Naive thymus-derived CD4-positive, alpha-beta T cell (primary cell): ENCODE measurements at places on chromosomes 6 and 20. TPM values are rescaled to one million over a fixed set of nuclear protein-coding genes. Genes with fewer than 3 reads are reported as not detected.
A peak's percentile ranks its signal among the peaks of the same experiment; 100 is the strongest.

Gene CCN6
- total RNA-seq = not detected

Gene KCNQ5
- 4.5 and 5.6 TPM in 2 replicates for total RNA-seq

Gene HLA-A
- total RNA-seq = 2,258 and 2,266 TPM in 2 replicates

Gene C6orf52
- total RNA-seq = 1.2 TPM

Gene TRIM15
- total RNA-seq = not detected

Gene LY6G6C
- not detected for total RNA-seq

Gene METTL24
- 0.47 TPM for total RNA-seq

Gene PGC
- total RNA-seq = not detected

Gene KIF25
- not detected for total RNA-seq

GRCh38 chr20:16434062-16434664, 139.1 kb downstream of the KIF16B start:
- peak; percentile 2 for DNase-seq

- DNase-seq = no peak
Observed at GRCh38 chr6:128124713-128125112, 223.9 kb upstream of the THEMIS start.

DNA sequence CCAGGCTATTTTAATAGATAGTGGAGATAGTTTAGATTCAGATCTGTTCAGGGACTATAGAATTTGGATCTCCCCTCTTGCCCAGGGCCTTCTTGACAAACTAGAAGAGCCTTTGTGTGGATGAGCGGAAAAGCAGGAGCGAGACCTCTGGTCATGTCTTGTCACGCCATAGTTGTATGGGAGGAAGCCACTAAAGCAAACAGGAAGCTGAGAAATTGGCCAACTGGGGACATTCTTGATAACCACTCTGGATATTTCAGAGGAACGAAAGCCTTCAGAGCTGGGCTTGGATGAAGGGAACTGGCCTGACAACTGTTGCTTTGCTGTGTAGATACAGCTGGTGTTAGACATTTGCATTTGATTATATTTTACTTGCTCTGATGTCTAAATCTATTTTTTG, 54.1 kb upstream of the EXOC2 start:
- no peak for DNase-seq

GRCh38 chr6:55578537-55579363, at the start of gene HMGCLL1:
TSS of gene HMGCLL1 (minus strand) at chr6:55579192. CDS start at chr6:55579055, 137 bp downstream.
- DNase-seq = no peak

DNA sequence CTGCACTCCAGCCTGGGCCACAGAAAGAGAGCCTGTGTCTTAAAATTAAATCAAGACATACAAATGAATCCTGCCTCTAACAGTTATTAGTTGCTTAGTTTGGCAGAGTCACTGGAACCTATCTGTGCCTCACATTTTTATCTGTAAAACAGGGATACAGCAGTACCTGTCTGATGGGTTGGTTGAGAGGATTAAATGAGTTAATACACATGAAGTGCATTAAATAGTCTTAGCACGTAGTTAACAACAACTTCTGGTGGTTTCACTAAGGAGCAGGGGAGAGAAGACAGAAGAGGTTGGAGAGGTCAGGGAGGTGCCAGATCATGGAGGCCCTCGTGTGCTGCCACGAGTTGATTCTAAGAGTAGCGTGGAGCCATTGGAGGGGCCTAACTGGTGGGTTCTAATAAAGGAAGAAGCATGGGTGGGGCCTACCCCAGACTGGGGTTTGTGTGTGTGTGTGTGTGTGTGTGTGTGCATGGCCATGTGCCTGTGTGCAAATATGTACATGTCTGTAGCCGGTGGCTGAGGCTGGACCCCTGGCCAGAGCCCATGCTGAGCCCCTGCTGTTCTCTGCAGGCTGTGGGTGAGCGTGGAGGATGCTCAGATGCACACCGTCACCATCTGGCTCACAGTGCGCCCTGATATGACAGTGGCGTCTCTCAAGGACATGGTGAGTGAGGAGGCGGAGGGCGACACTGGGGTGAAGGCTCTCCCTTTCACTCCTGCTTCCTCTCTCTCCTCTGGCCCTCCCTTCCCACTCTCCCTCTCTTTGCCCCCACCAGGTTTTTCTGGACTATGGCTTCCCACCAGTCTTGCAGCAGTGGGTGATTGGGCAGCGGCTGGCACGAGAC, 9.1 kb downstream of the RBCK1 start:
- DNase-seq = no peak

GRCh38 chr6:506508-506907, 115.0 kb downstream of the IRF4 start:
- no peak for DNase-seq

DNA sequence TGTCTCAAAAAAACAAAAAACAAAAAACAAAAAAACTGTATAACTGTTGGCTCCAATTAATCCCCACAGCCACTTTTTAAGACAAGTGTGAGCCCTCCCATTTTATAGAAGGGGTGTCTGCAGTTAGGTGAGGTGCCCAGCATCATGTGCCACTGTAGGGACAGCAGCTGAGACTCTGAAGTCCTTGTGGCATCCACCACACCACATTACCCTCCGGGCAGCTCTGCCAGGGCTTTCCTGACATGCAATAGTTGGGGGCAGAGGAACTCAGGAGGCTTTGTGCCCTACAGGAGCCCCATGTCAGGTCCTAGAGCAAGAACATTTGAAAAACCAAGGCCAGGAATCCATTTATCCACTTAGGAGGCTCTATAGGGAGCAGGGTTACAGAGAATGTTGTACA, 17.3 kb downstream of the PKIG start:
- DNase-seq = no peak

DNA sequence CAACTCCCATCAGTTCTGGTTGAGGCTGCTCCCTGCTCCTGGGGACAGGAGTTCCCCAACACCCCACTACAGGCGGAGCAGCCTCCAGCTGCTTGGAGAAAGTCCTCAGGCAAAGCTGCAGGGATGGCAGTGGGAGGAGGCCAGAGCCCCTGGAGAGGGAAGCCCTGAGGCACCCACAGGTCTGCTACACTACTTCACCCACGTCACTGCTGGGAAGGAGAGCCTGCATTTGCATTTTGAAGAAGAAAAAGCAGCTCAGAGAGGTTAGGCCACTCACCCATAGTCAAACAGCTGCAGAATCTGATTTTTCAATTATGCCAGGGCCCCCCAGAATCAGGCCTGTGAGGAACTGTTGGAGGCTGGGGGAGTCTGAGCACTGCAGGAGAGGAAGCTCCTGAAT, 17.2 kb downstream of the BFSP1 start:
- DNase-seq = no peak

GRCh38 chr6:41618598-41618997, 19.7 kb upstream of the MDFI start:
- no peak for DNase-seq

- DNase-seq = no peak
Observed at GRCh38 chr6:136307351-136307750, 17.7 kb upstream of the BCLAF1 start.

DNA sequence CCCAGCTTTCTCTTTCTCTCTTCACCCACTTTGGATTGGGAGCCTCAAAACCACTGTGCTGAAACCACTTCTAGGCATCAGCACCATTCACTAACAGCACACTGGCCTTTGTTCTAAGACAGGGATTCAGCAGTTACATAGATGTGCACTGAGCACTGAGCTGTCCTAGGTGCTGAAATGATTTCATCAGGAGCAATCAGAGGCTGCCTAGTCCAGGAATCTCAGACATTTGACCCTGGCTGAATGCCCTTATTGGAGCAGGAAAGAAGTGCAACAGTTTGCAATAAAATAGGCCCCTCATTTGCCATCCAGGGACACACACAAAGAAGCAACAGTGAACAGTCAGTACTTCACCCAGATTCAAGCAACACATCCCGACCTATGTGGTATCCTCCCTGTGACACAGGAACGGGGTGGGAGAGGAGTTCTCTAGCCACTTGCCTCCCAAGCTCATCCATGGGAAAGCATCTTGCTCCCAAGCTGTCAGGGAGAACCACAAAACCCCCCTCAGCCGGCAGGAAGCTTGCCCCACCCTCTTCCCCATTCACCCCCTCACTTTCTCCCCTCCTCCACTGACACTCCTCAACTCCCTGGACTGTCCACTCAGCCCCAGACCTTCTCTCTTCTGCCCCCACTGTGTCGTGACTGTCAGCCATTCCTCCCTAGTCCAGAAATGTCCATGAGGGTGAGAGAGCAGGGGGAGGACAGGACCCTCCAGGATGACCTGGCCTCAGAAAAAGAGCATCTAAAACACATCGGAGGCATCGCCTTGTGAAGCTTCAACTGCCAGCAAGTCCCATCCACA, 304.4 kb downstream of the PREX1 start:
- no peak for DNase-seq

GRCh38 chr6:148364056-148364824, 21.6 kb downstream of the SASH1 start:
- no peak for DNase-seq
